ENCODE measurements at places on chromosomes 6 and 20.

GRCh38 chr6:105750089-105750488, 336.0 kb upstream of the PRDM1 start:
- no peak for DNase-seq

GRCh38 chr6:788058-788457, 95.1 kb upstream of the EXOC2 start:
- DNase-seq = peak; percentile 59

DNA sequence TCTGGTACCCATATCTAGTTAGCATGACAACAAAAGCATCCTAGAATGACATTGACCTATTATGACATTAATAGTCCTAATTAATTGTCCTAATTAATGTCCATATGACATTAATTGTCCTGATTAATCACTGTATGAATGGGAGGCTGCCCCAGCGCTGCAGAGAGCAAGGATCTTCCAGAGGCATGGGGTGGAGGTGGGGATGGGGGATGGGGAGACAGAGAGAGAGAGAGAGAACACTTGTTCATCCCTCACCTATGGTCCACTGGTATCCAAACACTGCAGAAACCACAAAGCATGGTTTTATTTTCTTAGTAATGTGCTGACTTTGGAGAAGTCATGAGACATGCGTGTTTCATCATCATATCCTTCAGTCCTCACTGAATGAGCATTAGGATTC, 235.1 kb downstream of the FNDC1 start:
- DNase-seq = no peak

DNA sequence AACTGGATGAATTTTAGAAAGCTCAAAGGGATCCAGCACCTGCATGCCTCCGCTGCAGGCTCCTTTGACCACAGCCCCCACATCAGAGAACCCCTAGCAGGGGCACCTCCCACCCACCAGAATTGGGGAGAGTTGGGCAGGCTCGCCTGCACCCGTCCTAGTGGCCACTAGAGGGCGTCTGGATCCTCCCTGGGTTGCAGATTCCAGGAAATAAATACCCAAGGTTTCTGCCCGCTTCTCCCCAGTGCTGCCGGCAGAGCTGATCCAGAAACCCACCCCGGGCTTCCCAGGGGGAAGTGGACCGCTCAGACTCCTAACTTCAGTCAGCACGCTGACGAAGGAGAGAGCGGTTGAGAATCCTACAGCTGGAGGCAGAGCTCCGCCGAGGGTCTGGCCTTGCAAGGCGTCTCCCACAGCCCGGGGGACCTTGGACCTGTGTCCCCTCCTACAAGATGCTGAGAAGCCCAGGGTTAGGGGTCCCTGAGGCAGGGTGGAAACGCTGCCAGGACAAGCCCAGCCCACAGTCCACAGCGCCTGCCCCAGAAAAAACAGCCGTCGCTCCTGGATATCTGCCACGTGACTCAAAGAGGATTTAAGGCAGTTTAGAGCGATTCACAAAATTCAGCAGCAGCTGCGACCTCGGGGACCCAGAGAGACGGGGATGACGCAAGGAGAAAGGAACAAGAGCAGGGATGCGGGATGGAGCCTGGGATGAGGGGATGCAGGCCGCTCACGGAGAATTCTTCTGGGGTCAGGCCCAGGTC, 32.6 kb upstream of the PHACTR3 start:
- peak; percentile 68 for DNase-seq

- no peak for DNase-seq
Observed at GRCh38 chr6:105058846-105059245, 101.9 kb downstream of the LIN28B start.

DNA sequence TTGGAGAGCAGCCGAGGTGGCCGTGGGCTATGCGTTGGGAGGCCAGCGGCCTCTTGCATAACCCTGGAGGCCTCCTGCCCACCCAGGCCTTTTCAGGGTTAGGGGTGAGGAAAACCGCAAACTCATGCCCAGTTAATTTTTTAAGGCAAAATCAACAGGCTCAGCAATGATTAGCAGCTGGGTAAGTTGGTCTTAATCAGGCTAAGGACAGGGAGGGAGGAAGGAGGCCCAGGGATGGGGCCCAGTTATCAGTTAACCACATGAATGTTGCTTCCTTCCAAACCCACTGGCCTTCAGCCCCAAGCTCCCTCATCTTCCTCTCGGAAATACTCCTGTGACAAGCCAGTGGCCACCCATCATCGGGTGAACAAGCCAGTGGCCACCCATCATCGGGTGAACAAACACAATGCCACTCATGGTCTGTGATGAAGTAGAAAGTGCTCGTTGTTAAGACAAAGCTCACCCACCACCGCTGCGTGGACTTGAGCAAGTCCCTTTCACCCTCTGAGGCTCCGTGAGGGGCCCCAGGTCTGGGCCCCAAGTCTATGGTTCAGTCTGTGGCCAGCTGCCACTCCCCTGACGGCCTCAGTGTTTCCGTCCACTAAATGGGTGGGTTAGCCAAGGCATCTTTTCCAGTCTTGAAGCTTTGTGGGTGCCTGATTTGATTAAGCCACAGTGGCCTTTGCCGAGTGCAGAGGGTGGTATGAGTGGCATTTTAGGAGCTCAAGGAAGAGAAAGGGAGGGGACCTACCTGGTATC, 39.4 kb downstream of the HNF4A start:
- DNase-seq = no peak

GRCh38 chr6:160327981-160328380, 20.2 kb upstream of the SLC22A3 start:
- no peak for DNase-seq
